ENCODE measurements at places on chromosomes 7 and 10. TPM values are rescaled to one million over a fixed set of nuclear protein-coding genes. Genes with fewer than 3 reads are reported as not detected.

TM9SF3 gene
- total RNA-seq = 94.0 TPM

FBXL13 gene
- 9.2 TPM for total RNA-seq

CPXM2 gene
- total RNA-seq = 1.8 TPM

SPDYE2B gene
- total RNA-seq = not detected

SH2D4B gene
- 0.36 TPM for total RNA-seq

OR2A1 gene
- not detected for total RNA-seq

CAV2 gene
- total RNA-seq = 11.5 TPM

CALCR gene
- total RNA-seq = 0.45 TPM

HPS6 gene
- 6.5 TPM for total RNA-seq

POLR2J2 gene
- total RNA-seq = 15.3 TPM
